ENCODE measurements at places on chromosomes 4 and X.

- ATAC-seq = no peak
These were observed 43.0 kb downstream of the CCDC158 start for GRCh38 chr4:76377911-76378310.

GRCh38 chr4:107034996-107035818 is 906 bp downstream of the DKK2 start:
- no peak for ATAC-seq

DNA sequence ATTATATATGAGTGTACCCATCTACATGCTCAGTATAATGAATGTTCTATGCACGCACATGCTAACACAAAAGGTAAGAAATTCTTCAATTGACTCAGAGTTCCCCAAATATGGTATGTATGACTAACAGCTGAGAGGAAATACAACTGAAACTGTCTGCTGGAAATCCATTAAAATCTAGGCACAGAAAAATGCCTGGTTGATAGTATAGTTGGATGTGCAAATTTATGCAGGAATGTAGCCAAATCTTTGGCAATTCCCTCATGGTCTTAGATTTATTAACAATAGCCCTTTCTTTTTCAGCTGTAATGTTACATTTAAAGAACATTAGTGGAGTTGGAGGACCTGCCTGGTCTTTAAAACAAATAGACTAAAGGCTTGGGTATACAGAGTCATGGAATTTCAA is 5.5 kb downstream of the CAMK2D start:
- ATAC-seq = peak; percentile 88

GRCh38 chr4:15100380-15100779 is 98.1 kb downstream of the CPEB2 start:
- no peak for ATAC-seq

DNA sequence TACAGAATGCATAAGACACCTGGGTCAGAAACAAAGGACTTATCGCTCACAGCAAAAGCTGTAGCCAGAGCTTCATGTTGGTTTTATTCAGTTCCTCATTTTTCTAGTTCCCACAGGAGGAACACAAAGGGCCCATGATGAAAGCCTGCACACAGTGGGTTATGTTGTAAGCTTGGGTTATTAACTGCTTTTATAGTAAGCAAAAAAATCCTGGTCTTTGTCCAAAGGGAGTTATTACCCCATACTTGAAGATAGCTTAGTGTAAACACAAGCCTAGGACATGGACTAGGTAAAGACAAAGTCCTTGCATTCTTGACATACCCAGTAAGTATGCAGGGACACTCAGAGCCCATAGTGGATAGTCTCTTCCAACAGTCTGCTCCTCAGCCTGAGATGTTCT is 11.7 kb downstream of the BBS12 start:
- no peak for ATAC-seq

DNA sequence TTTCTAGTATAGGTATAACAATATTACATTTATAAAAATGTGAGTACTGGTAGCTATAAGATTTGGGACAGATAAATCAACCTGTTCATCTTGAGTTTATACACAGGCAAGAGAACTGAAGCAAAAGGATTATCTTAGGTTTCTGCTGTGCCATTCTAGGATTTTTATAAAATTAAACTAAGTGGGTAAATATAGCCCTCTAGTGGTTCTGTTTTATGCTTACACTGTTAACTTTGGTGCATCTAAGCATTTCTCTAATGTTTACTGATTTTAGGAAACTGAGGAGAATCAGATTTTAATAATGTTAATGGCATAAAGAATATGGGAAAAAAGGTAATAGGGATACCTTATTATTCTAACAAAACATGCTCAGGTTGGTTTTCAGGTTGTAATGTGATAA is 1.1 kb upstream of the RRH start:
- no peak for ATAC-seq

- ATAC-seq = no peak
These were observed 393.5 kb upstream of the GRIA3 start for GRCh38 chrX:122790376-122791095.

DNA sequence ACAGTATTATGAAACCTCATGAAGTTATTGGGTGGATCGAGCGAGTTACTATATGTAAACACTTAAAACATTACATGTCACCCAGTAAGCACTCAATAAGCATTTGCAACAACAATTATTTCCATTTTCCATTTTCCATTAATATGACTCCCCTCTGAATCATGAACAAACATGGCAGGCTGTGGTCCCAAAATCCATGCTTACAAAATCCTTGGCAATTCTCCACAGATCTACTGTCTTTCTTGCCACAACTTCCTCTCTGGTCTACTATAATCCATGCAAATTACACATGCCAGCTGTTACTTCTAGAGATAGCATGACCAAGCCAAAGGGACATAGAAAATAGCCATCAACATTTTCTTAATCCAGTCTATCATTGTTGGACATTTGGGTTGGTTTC is 22.0 kb downstream of the ASB11 start:
- no peak for ATAC-seq

DNA sequence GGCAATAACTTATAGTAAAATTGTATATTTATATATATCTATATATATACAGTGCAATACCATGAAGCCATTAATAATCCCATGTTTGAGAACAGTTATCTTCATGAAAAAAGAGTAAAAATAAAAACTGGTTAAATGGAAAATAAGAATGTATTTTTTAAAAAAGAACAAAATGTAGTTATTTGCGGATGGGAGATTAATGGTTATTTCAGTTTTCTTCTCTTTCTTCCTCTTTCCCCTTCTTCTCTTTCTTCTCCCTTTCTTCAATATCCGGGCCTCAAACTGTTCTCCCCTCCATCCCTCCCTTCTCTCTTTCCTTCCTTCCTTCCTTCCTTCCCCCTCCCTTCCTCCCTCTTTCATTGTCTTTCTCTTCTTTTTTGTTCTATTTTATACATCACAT is 1301.7 kb upstream of the IGFBP7 start:
- no peak for ATAC-seq

DNA sequence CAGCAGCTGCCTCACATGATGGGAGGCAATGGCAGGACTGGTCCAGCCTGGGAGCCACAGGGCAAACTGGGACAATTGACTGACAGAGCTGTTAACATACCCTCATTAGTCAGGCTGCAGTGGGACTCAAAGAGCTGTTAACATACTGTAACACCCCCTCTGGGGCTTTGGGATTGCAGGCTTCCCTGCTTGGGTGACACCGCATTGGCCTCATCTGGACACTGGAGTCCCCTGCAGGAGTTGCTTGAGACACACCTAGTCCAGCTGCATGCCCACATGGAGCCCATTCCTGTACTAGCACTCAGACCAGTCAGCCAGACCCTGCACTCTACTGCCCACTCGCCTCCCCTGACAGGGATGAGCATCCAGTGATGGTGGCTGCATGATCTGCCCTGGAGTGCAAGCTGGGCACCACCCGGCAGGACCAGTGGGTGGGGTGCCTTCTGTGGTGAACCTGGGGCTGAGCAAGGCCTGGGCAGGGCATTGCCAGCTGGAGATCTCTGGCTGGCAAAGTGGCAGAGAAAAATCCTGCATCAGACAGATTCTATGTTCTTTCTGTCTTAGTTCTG is 138.8 kb downstream of the DTHD1 start:
- ATAC-seq = no peak

- ATAC-seq = no peak
These were observed 254.4 kb upstream of the CXXC4 start for GRCh38 chr4:104749062-104749461.

GRCh38 chrX:118795528-118796280 is 27.9 kb upstream of the ZCCHC12 start:
- no peak for ATAC-seq

- ATAC-seq = no peak
These were observed 5.1 kb downstream of the MXD4 start for GRCh38 chr4:2256781-2257191.

DNA sequence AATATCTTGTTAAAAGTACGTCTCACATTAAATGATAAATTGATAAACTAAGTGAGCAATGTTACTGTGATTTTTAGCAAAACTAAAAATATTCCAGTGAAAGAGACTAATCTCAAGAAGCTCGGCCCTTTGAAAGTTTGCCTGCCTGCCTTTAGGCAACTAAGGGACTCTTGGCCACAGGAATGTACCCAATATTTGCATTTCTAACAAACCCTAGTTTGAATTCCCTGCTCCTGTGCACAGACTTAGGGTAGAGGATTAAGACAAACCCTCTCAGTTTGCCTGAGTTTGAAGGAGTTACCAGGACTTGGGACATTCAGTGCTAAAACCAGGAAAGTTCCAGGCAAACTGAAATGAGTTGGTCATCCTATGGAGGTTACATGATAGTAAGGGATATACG is 157.1 kb downstream of the SCFD2 start:
- ATAC-seq = no peak

- ATAC-seq = no peak
These were observed 22.5 kb downstream of the PPA2 start for GRCh38 chr4:105451346-105451745.

- no peak for ATAC-seq
These were observed 27.2 kb upstream of the SLC34A2 start for GRCh38 chr4:25628451-25628850.

- no peak for ATAC-seq
These were observed 26.4 kb upstream of the PNMA3 start for GRCh38 chrX:153029875-153030274.

DNA sequence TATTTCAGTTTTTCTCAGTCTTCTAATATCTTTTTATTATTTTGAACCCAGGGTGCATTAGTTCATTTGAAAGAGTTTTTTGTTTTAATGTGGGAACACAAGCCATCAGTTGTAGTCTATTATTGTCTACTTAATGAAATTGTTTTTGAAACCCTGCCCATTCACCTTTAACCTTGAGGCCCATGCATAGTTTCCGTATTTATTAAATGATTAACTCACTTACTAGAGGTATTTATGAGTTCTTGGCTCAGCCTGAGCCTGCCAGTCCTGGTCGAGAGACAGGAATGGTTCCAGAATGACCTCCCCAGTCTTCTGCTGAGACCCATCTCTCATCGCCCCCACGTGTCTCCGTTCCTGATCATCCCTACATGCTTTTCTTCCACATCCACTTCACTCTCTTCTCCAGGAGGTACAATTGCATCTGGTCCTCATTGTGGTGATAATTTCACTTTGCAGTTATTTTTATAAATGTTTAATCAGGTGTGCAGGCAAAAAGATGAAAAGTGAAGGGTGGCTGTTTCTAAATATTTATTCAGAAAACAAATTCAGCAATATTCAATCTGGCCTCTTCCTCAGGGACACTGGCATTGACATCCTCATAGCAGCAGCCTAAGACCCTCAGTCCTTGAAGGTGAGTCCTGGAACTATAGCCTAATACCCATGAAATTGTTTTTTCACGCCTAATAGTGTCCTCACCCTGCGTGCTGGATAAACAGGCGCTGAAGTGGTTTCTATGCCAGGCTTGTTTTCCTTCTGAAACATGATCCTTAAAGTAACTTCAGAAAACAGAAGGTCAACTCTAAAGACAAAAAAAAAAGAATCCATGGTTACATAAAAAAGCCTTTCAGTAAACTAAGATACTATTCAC is 112.8 kb downstream of the KDR start:
- ATAC-seq = no peak

DNA sequence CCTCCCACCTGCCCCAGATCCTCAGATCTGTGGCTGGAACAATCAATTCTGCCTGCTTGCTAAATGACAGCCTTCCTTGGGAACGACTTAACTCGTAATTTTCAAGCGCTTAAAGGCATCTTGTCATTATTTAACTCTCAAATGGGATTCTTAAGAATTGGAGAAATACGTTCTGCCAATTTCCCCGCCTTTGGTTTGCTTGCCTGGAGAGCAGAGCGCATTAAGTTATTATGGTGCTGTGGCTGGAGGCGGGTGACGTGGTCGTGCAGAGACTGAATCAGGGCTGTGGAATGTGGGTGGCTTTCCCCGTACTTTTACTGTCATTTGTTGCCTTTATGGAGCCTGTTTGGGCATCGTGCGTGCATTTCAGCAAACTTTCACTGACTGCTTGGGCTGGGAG is 78.9 kb upstream of the PSAPL1 start:
- no peak for ATAC-seq

GRCh38 chr4:86006057-86006456 is 353.8 kb downstream of the MAPK10 start:
- no peak for ATAC-seq

DNA sequence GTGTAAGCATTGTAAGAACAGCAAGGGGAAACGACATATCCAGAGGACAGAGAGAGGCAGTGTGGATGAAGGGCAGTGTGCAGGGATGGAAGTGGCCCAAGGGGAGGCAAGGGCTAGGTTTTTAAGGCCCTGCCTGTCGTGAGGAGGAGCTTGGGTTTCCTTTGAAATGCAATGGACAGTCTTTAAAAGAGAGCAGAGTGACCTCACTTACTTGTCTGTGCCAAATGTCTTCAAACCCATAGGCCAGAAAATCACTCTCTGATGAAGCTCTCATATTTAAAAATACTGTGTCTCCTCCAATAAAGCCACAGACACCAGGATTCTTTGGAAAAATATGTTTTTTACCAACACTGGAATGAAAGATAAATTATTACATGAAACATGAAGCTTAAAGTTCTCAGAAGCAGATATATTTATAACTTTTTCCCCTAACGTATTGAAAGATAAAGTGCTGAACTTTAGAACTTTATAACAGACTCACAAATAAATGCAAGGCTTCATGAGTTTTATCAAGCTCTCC is 19.2 kb upstream of the ATXN3L start:
- ATAC-seq = no peak

- ATAC-seq = no peak
These were observed 41.8 kb upstream of the SORBS2 start for GRCh38 chr4:185853841-185854240.

DNA sequence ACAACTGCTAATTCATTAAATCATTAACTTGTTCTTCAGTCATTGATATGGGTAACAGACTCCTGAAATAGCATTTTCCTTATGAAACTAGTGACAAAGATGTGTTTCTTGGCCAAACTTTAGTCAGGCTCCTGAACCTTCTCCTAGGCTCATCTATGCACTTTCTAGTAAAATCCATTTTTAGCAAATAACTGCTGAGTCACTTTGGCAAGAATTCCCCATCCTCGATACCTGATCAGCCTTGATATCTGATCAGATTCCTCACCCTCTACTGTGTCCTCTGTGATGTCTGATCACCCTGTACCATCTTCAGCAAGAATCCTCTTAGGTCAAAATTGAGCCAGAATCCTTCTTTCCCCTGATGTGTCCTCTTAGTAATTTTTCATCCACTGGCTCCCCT is 161.2 kb upstream of the TAPT1 start:
- ATAC-seq = no peak

All from activated CD4-positive, CD25-positive, alpha-beta regulatory T cell treated with anti-CD3 and anti-CD28 coated beads, Interleukin-2, amount 50 U/mL, for 24 hours (primary cell).